ENCODE measurements at places on chromosomes 2 and 18. TPM values are rescaled to one million over a fixed set of nuclear protein-coding genes. Genes with fewer than 3 reads are reported as not detected.

DNA sequence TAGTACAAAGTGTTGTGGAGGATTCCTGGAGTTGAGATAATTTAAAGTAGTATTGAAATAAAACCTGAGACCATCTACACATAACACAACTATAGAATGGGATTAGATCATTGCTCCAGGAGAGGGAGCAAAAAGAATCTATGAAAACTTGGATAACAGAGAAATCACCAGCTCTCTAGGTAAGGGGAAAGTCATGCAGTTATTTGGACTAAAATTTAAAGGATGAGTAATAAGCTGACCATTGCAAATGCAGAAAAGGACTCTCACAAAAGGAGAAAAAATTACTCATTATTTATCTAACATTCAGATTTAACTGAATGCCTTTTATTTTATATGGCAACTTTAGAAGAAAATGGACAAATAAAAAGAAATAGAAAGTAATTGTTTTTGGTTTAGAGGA lies 1399.8 kb upstream of the ACVR2A start:
- DNase-seq, result no peak

DNA sequence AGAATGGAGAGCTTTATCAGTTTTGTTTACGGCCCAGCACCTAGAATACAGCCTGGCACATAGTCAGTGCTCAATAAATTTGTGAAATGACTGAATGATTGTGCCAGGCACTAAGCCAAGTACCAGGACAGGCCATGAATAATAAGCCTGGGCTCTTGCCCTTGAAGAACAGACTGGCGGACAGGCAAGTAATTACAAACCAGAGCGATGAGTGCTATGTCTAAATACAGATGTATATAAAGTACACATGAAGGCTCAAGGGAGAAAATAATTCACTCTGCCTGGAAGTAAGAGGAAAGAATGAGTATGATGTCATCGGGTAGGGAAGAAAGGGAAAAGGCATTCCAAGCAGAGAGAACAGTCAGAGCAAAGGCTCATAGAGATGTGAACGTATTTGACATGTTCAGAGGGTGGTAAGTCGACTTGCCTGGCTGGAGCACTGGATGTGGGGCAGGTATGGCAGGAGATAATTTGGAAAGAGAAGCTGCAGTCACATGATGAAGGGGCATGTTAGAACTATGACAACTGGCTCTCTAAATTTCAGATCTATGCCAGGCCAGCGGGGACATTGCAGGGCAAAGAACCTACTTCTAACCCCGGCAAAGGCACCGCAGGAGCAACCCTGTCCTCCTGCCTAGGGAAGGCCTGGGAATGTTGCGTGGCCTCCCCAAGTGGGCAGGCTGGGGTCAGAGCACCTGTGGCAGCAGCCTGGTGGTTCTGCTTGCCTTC lies 119.1 kb upstream of the STPG4 start:
- DNase-seq, result peak; percentile 46

Gene PROKR1
- polyA plus RNA-seq, result not detected

Gene HAT1
- 56.7 TPM for polyA plus RNA-seq

GRCh38 chr2:223801736-223802135 lies 35.6 kb downstream of the AP1S3 start:
- DNase-seq, result no peak

Gene ALPP
- 1.2 TPM for polyA plus RNA-seq

GRCh38 chr2:197822333-197822732 lies 17.9 kb downstream of the PLCL1 start:
- no peak for DNase-seq

Gene C1GALT1C1L
- polyA plus RNA-seq, result not detected

DNA sequence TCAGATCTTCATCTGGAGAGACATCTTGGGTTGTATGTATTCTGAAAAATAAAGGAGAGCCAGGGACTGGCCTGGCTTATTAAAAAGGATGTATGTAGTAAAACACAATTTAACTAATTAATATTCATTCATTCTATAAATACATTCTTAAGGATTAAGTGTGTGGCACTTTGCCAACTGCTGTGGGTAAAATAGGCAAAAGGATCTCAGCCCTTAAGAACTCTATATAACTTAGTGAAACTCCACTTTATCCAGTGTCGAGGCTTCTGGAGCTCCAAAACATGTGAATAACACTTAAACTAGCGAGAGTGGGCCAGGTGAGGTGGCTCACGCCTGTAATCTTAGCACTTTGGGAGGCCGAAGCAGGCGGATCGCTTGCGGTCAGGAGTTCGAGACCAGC lies 7.7 kb upstream of the STK39 start:
- DNase-seq, result no peak

Gene NOSTRIN
- polyA plus RNA-seq, result 5.8 TPM

- peak; percentile 53 for DNase-seq
These were observed 259.4 kb downstream of the ANAPC1 start for GRCh38 chr2:111624411-111625156.

Gene CASP8
- 14.6 TPM for polyA plus RNA-seq

DNA sequence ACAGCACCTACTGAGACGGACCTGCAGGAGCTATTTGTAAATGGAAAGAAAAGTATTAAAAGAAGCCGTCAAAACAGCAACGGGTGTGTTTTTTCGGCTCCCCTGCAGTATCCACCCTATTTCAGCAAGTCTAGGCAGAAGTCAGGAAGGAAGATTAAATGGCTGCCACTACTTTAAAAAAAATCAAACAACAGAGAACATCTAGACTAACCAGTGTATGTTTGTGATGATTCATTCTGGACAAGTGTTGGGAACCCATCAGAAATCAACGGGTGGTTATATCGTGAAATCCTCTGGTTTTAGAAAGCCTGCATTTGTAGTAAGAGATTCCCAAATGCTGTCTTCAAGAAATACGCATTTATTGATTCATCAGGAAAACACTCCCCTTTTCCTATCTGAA lies 9.0 kb downstream of the PMAIP1 start:
- DNase-seq, result no peak

Gene ATG16L1
- polyA plus RNA-seq, result 16.6 TPM

Gene NPAS2
- polyA plus RNA-seq, result 14.7 TPM

GRCh38 chr18:57980573-57981307 lies 63.3 kb upstream of the NEDD4L start:
- peak; percentile 17 for DNase-seq

DNA sequence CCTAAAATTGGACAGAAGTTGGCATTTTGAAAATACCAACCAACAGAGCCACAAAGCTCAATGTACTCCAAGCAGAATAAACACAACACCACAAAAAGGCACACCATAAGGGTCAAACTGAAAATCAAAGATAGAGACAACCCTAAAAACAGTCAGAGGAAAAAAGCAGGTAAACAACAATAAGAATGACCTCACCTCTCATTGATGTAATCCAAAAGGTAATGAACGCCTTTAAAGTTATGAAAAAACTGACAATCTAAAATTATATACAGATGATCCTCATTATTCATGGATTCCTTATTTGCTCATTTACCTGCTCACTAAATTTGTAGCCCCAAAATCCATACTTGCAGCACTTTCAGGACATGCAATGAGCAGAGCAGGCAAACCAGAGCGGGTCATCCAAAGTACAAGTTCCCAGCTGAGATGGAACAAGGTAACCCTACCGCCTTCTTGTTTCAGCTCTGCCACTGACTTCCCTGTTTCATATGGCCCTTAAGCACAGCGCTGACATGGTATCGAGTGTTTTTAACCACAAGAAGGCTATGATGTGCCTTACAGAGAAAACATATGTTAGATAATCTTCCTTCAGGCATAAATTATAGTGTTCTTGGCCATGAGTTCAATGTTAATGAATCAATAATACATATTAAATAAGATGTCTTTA lies 17.0 kb downstream of the RTN4 start:
- no peak for DNase-seq

DNA sequence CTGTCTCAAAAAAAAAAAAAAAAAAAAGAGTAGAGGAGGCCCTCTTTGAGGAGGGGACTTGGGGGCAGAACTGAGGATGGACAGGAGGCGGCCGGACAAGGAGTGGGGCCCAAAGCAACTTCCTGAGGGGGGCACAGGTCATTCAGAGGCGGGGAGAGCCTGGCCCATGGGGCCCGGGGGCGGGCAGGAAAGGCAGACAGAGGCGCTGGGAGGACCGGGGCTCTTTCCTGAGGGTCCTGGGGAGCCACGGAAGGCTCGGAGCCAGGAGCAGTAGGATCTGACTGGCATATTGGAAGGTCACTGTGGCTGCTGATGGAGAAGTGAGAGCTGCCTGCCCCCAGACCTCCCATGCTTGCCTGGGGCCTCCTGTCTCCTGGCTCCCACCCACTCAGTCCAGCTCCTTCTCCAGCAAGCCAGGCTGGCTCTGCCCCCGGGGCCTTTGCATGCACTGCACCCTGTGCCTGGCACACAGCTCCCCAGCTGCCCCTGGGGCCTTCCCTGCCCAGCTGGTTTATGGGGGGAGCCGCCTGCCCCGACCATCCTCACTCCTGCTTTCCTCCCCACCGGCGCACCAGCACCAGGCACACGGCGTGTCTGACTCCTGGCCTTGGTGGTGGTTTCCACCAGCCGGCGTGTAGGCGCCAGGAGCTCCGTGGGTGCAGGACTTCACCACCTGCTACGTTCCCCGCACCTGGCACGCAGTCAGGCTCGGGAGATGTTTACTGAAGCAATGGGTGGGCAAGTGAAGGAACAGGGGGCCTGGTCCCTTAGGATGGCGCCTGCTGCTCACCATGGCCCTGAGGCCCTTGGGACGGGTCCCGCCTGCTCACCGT lies 5.6 kb downstream of the ESPNL start:
- no peak for DNase-seq

Gene RGPD4
- 0.02 TPM for polyA plus RNA-seq

DNA sequence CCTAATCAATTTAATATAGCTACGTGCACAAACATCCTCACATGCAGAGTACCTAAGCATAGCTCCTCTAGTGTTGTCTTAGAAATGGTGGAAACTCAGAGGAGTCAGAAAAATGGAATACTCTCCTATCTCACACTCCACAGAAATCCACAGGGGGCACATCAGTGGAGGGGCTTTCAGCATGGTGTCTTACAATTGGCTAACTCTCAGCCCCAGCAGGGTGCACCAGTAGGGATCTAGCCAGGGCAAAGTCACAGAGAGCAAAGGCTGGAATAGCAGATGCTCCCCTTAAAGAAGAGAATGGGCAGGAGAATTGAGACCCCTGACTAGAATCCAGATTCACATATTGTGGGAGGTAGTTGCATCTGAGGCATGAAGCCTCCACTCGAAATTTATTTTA lies 135.7 kb downstream of the MAIP1 start:
- no peak for DNase-seq

GRCh38 chr18:44788334-44788733 lies 107.6 kb downstream of the SETBP1 start:
- DNase-seq, result no peak

Gene UGT1A9
- polyA plus RNA-seq, result 2.1 TPM

DNA sequence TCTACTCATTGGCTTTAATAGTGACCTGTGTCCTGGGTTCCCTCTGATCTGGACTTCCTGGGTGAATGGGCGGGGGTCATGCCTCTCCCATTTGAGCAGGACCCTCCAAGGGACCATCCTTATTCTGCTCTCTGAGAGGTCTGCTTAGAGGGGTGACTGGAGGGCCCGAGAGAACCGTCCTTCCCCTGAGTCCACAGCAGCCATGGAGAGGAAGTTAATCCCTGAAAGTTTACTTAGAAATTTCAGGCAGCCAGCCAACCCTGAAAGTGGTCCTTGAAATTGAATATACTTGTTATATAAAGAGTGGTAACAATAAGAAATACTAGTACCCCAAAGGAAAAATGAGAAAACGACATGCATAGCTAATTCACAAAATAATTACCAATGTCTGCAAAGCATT lies 226.1 kb downstream of the DYSF start:
- DNase-seq, result no peak

- peak; percentile 63 for DNase-seq
These were observed 380.8 kb upstream of the ACVR2A start for GRCh38 chr2:147463881-147464520.

GRCh38 chr2:209864716-209865295 lies 93.2 kb downstream of the UNC80 start:
- DNase-seq, result no peak

DNA sequence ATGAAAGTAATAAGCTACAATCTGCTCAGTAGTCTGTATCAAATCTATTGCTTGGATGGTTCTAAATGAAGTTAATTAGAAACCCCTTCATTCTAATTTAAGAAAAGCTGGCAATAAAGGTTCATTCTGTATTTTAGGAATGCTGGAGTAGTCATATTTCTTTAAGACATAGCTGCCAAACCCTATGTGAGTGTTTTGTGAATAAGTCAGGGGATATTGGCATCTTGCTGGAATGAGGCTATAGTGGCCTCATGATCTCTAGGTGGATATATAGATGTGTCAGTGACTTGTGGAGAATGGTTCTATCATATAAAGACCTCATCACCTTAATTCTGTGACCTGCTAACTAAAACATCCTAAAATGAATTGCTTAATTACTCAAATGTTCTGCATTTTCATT lies 196.3 kb downstream of the PDE1A start:
- no peak for DNase-seq

DNA sequence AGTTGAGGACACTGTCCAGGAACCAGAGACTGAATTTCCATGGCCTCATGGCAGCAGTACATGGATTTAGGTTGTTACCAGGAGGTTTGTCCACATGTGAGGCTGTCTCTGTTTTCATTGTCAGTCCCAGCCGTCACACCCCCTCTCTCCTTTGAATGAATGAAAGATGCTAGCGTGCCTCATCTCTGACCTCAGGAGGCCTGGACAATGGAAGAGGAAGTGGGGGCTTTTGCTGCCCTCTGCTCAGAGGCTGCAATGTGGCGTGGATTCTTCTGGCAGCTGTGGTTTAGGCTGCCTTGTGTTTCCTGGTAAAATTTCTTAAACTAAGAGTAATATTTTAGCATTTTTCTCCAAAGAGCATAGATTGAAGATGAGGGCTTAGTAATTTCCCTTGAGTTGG lies 47.5 kb downstream of the RAB31 start:
- DNase-seq, result no peak

Gene CRACDL
- polyA plus RNA-seq, result 1.4 TPM

Gene IL1F10
- polyA plus RNA-seq, result not detected

Gene UPP2
- not detected for polyA plus RNA-seq

DNA sequence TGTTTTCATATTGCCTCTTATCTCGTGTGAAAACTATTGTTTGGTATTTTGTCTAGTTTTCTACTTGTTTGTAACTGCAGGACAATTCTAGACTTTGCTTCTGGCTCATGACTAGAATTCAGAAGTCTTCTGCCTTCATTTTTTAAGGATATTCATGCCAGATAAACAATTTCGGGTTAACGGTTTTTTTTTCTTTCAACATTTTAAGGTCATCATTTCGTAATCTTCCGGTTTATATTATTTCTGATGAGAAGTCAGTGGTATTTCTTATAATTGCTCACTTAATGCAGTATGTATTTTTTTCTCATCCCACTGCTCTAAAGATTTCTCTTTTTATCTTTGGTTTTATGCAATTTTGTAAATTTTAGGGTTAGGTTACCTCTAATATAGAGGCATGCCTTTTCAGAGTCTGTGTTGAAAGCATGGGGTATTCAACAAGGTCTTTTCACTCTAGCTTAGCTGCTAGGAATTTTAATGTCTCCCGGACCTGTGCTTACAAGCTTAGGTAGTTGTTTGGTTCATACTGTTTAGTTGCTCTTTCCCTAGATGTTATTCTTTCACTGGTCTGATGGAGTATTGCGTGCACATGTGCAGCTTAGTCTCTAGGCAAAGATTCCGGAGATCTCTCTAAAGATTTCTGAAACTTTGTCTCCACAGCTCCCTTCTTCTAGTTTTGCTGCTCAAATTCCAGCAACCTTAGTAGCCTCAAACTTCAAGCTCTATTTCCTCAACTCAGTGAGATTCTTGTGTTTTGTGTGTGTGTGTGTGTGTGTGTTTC lies 198.1 kb downstream of the MCFD2 start:
- DNase-seq, result no peak

Data from hepatocyte (in vitro differentiated cells).